ENCODE measurements at places on chromosomes 5 and 9. TPM values are rescaled to one million over a fixed set of nuclear protein-coding genes. Genes with fewer than 3 reads are reported as not detected.

PCDHGB3 gene
- total RNA-seq, result 11.3 TPM

ABITRAM gene
- total RNA-seq, result 18.3 TPM

ACOT12 gene
- total RNA-seq, result 0.87 TPM

GRCh38 chr9:121888438-121888775 is 204.7 kb downstream of the TTLL11 start:
- no peak for DNase-seq
- no peak overlapping the region for H3K4me3 ChIP-seq
- peaks cover 10% of the 10 kb centered on the region for H3K4me1 ChIP-seq
- no peaks in the 10 kb centered on the region for H3K36me3 ChIP-seq

DNA sequence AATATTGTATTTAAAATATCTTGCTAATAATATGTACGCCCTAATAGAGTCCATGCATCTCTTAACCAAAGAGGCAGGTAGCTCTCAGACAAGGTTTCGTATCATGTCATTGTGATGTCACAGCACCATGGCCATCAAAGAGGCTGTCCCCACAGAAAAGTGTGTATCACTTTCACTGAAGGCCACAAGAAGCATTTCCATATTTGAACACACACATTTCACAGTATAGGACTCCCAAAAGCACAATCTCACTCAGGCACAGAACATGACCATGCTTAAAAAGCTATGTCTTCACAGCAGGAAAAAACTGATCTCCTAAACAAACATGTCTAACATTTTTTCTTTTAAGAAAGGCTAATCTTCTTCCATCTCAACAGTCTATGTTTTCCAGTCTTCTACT is 133.8 kb downstream of the DENND1A start:
- H3K4me1 ChIP-seq, result no peaks in the 10 kb centered on the region
- no peak overlapping the region for H3K27ac ChIP-seq
- H3K27me3 ChIP-seq, result no peaks in the 10 kb centered on the region
- DNase-seq, result no peak
- no peak overlapping the region for H3K4me3 ChIP-seq

DNA sequence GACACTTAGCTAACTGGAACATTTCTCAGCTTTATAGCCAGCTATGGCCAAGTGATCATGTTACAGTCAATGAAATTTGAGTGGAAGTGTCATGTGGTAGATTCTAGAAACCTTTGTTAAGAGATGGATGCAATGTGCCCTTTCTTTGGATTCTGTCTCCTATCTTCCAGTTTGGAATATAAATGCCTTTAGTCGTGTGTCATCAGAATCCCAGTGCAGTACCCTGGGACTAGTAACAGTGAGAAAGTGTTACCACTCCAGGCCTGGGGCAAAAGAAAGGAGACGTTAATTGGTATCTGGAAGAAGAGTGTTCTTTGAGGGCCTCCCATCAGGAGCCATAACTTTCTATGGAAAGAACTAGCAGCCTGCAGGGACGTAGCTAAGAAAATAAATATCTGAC is 149.6 kb downstream of the SNX18 start:
- no peaks in the 10 kb centered on the region for H3K36me3 ChIP-seq
- H3K27ac ChIP-seq, result no peak overlapping the region
- no peak for DNase-seq
- H3K4me3 ChIP-seq, result no peak overlapping the region
- no peaks in the 10 kb centered on the region for H3K27me3 ChIP-seq
- peaks cover 9% of the 10 kb centered on the region for H3K4me1 ChIP-seq

DNA sequence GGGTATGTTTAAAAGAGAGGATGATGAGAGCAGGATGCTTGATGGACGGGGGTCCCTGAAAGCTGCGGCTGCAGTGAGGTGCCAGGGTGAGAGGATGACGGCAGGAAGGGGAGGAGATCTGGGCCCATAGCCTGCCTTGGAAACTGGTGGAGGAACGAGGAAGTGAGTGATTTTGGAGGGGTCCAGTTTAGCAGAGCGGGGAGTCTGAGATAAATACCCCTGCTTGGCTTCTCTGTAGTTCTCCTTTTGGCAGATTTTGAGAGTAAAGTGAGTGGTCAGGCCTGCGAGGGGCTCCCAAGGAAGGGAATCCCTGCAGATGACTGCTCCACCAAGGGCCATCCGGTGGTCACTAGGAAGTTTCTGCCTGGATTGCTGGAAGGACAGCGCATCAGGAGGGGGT is 98.5 kb upstream of the PTCH1 start:
- H3K27ac ChIP-seq, result no peak overlapping the region
- H3K4me1 ChIP-seq, result no peaks in the 10 kb centered on the region
- no peak overlapping the region for H3K4me3 ChIP-seq
- no peaks in the 10 kb centered on the region for H3K27me3 ChIP-seq

DNA sequence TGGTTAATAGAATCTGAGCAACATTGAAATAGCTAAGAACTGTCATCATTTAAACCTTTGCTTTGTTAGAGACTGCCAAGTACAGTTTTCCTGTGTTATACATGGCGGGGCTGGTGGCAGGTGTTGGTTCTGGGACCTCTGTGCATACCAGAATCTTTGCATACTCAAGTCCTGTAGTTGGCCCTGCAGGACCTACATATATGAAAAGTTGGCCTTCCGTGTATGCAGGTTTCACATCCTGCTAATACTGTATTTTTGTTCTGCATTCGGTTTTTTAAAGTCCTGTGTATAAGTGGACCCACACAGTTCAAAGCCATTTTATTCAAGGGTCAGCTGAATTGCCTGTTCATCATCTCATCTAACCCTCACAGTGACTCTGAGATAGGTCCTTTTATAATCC is 36.4 kb downstream of the LARP1 start:
- no peak overlapping the region for H3K27ac ChIP-seq
- peaks cover 31% of the 10 kb centered on the region for H3K4me1 ChIP-seq
- H3K36me3 ChIP-seq, result no peaks in the 10 kb centered on the region
- H3K27me3 ChIP-seq, result no peaks in the 10 kb centered on the region

GRCh38 chr9:123296174-123296573 is 27.8 kb upstream of the STRBP start:
- no peak overlapping the region for H3K4me3 ChIP-seq
- H3K36me3 ChIP-seq, result no peaks in the 10 kb centered on the region
- H3K4me1 ChIP-seq, result no peaks in the 10 kb centered on the region

GRCh38 chr9:110620726-110621125 is 41.2 kb upstream of the SVEP1 start:
- H3K27ac ChIP-seq, result no peak overlapping the region
- no peak overlapping the region for H3K4me3 ChIP-seq
- no peaks in the 10 kb centered on the region for H3K4me1 ChIP-seq
- no peaks in the 10 kb centered on the region for H3K27me3 ChIP-seq
- no peak for DNase-seq

DNA sequence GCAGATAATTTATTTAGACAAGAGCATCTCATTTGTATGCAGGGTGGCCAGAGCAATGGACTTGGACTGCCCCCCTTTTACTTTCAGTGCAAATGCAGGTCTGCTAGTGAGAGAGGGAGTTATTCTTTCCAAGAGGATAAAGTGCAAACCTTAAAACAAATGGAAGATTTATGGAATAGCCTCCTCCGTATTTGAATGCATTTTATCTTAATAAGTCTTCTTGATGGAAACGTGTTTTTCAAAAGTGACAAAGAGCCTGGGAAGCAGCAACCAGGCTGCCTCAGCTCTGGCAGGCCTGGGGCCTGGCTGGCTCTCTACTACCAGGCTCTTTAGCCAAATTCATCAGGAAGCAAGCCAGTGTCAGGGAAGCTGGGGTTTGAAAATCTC is 6.8 kb downstream of the NR2F1 start:
- no peak overlapping the region for H3K4me3 ChIP-seq
- no peaks in the 10 kb centered on the region for H3K27me3 ChIP-seq
- no peaks in the 10 kb centered on the region for H3K36me3 ChIP-seq
- no peak overlapping the region for H3K27ac ChIP-seq
- no peaks in the 10 kb centered on the region for H3K4me1 ChIP-seq

DNA sequence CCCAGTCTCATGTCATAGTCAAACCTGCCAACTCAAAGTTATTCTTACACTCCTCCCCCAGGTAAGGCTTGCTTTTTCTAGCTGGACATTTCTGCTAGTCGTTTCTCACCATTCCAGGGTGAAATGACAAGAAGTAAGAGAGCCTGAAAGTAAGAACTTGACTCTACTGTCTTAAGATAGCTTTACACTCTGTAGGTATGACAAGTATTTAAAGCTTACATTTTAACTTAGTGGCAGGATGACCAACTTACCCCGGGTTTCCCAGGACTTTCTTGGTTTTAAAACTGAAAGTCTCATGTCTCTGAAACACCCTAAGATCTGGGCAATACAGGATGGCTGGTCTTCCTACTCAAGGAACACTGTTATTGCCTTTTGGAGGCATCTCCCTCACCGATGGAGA is 67.5 kb upstream of the PIK3R1 start:
- H3K4me3 ChIP-seq, result no peak overlapping the region
- H3K27ac ChIP-seq, result no peak overlapping the region
- no peaks in the 10 kb centered on the region for H3K27me3 ChIP-seq
- DNase-seq, result no peak

DNA sequence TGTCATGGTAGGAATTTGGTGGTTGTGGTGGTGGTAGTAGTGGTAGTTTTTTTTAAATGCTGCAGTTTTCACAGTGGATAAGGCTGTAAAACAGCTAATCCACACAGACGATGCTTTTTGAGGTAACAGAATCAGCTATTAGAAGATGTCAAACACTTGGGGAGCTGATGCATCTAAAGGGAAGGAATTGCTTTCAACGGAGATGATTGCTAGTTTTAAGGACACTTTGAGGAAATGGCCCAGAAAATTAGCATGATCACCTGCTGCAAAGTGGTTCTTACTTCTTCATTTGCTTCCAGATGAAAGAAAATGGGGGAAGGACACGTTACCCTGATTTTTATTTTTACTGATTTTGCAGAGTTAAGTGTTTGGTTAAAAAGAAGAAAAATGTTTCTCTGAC is 178.2 kb upstream of the ATP10B start:
- no peak overlapping the region for H3K4me3 ChIP-seq
- no peaks in the 10 kb centered on the region for H3K27me3 ChIP-seq
- no peak for DNase-seq
- H3K27ac ChIP-seq, result no peak overlapping the region
- no peaks in the 10 kb centered on the region for H3K4me1 ChIP-seq
- no peaks in the 10 kb centered on the region for H3K36me3 ChIP-seq

GRCh38 chr9:113973226-113973625 is 97.1 kb downstream of the ZNF618 start:
- no peak for DNase-seq
- no peak overlapping the region for H3K27ac ChIP-seq
- no peak overlapping the region for H3K4me3 ChIP-seq
- no peaks in the 10 kb centered on the region for H3K36me3 ChIP-seq
